ENCODE measurements at places on chromosomes 13 and 19.

DNA sequence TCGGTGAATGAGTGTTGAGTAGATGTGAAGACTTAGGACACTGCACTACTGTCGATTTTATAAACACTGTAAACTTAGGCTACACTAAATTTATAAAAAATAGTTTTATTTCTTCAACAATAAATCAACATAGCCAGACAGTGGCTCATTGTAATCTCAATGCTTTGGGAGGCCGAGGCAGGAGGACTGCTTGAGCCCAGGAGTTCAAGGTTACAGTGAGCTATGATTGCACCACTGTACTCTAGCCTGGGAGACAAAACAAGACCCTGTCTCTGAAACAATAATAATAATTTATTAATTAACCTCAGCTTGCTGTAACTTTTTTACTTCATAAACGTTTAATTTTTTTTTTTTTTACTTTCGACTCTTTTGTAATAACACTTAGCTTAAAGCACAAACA lies 34.4 kb downstream of the ATP7B start:
- DNase-seq = no peak

GRCh38 chr19:524062-524674 lies 7.4 kb upstream of the CDC34 start:
- DNase-seq = peak; percentile 55

DNA sequence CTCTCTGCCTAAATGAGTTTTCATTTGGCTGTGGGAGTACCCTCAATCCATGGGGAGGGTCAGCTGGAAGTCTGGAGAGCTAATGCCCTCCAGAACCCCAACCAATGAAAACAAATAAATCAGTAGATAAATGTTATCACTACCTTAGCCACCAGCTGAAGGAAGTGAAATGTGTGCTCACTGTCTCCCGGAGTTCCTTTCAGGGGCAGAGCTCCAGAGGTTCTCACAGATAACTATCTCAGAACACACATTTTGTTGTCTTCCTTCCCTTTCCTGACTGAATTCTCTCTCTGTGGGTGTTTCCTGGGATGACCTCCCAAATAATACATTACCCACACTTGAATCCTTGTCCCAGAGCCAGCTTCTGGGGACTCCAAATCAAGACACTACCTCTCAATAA lies 779.6 kb downstream of the DIAPH3 start:
- no peak for DNase-seq

- no peak for DNase-seq
Measured at GRCh38 chr13:111611651-111612050, 291.2 kb downstream of the TEX29 start.

DNA sequence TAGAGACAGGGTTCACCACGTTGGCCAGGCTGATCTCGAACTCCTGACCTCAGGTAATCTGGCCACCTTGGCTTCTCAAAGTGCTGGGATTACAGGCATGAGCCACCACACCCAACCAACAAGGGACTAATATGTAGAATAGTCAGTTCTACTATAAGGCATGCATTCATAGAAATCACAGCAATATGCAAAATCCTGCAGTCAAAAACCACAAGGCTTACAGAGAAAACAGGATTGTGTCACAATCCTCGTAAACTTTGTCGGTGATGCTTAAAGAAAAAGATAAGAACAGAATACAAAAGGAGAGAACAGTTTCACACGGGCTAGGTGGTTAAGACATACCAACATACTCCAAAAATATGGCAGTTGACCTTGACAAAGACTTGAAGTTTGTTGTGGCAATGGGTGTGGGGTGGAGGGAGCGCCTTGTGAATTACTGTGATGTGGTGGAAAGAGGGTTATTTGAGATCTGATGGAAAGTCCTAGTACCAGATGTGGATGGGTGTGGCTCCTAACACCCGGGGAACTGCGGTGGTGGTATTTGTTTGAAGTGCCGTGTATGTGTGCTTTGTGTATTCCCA lies 12.4 kb downstream of the NOSIP start:
- no peak for DNase-seq

DNA sequence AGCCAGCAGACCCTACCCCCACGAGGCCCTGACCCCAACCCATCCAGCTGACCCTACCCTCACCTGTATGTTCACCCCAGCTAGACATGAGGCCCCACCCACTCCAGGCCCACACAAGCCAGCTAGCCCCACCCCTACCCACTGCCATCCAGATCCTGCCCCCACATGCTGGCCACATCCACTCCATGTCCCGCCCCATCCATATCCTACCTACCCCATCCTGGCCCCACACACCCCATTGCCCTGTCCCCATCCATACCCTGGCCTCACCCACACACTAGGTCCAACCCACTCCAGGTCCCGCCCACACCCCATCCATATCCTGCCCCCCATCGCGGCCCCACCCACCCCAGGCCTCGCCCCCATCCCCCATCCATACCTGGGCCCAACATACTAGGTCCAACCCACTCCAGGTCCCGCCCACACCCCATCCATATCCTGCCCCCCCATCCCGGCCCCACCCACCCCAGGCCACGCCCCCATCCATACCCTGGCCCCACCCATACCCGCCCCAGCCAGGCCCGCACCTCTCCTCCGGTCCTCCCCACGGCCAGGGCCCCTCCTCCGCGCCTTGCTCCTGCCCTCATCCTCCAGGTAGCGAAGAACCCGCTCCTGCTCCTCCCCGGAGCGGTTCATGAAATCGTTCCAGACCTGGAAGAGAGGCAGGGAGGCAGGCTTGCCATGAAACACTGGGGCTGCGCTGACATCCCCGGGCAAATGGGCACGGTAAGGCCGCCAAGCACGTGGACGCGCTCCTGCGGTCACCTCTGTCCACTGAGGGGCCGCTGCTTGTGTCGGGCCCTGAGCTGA lies 7.2 kb downstream of the RNU6-9 start:
- DNase-seq = no peak

Measured in NCI-H345 (cell line).